Body of pancreas (tissue), 4 donors: ENCODE measurements at places on chromosomes 3 and 15.

GRCh38 chr3:435161-435560 lies 238.6 kb downstream of the CHL1 start:
- DNase-seq: no peak

DNA sequence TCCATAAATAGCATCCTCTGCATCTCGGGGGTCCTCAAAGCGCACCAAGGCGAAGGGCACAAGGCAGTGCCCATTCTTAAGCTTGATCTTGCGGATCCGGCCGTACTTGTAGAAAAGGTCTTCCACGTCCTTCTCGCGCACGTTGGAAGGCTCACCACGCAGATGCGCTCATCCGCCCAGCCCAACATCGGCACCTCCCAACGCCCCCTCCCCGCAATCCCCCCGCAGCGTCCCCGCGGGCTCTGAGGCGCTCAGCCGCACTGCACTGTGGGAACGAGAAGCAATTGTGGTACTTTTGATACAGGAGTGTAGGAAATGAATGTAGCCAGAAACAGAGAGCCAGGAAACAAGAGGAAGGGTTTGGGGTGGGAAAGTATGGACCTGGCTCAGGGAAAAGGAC lies 17.5 kb downstream of the AP3B2 start:
- DNase-seq: no peak

GRCh38 chr15:27426805-27427204 lies 455.8 kb downstream of the GABRG3 start:
- DNase-seq: no peak

GRCh38 chr15:52162260-52162659 lies 28.9 kb downstream of the GNB5 start:
- DNase-seq: no peak

- DNase-seq: no peak
Measured at GRCh38 chr3:119831022-119831421, 49.1 kb downstream of the NR1I2 start.

DNA sequence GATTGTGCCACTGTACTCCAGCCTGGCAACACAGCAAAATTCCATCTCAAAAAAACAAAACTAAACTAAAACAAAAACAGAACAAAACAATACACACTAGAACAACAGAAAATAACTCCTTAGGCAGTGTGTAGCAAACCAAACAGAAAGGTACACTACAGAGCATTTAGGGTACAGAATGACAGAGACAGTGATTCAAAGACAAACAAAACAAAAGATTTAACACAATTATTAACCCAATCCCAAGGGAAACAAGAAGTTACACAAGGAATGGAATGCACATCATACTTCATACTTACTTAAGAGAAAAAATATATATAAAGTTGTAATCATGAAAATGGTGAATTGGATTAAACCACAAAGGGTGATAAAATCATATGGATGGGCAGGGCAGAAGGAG lies 12.9 kb downstream of the SLC25A20 start:
- no peak for DNase-seq

- DNase-seq: no peak
Measured at GRCh38 chr15:66252685-66253417, 699 bp downstream of the MEGF11 start.

DNA sequence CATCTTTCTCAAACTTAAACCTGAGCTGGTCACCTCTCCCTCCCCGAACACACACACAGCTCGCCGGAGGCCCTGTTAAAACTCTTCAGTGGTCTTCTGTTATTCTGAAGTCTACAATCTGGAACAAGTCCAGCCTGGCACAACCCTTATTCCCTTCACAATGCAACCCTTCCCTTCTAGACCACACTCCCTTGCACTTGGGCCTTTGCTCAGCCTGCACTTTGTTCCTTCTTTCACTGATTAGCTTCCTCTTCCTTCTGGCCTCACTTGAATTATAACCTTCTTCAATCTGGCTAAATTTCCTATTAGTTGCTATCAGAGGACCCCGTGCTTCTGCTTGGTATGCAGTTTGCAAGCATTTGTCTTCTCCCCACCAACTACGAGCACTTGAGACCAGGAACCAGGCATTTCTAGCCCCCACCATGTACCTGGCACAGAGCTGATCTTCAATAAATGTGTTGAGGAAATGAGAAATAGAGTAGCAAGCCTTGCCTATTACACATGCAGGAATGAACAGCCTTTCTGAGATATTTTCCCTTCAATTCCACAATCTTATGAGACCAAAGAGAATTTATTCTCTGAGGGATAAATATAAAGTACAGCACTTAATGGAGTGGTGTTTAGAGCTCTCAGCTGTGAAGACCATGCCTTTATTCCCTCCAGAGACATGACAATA lies 663.1 kb upstream of the ADAMTS9 start:
- no peak for DNase-seq

- DNase-seq: peak; percentile 9
Measured at GRCh38 chr15:67405208-67406191, 115.4 kb upstream of the C15orf61 start.
